ENCODE measurements at places on chromosomes 3 and 15.

- DNase-seq, result no peak
These were observed 55.9 kb upstream of the KLF13 start for GRCh38 chr15:31270767-31271166.

DNA sequence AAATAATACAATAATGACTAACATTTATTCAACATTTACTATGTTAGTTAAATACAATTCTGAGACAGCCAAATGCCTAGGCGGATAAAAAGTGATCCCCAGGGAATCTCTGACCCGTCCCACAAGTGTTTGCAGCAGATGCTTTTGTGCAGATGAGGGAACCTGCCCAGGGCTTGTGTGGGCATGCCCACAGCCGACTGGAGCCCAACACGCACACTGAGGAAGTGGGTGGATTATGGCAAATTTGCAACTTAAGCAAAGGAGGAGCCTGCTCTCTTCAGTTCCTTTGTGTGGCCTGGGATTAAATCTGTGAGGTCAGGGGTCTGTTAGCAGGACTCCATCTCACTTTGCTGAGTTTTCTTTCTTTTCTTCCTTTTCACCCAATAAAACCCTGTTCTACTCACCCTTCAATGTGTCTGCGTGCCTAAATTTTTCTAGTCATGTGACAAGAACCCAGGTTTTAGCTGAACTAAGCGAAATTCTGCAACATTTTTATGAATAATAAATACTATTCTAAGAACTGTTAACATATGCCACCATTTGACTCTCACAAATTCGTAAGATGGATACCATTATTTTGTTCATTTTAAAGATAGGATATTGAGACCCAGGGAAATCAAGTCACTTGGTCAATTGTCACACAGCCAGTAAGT, 13.9 kb upstream of the RTP1 start:
- DNase-seq, result no peak

DNA sequence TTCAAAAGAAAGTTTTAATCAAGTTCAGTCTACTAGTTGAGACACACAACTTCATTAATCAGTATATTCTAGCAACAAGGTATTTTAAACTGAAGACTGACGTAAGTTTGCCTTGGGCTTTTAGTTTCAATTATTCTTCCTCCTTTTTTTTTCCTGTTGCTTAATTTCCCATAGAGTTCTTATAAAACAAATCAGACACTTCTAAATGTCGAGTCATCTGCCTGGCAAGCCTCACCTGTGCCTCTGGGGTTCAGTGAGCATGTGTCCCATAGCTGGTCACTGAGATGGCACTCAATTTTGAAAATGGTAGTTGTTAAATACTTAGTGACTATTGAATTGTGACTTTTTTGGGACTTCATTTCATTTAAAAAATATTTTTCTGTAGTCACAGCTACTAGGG, 27.4 kb downstream of the NKIRAS1 start:
- DNase-seq, result no peak

DNA sequence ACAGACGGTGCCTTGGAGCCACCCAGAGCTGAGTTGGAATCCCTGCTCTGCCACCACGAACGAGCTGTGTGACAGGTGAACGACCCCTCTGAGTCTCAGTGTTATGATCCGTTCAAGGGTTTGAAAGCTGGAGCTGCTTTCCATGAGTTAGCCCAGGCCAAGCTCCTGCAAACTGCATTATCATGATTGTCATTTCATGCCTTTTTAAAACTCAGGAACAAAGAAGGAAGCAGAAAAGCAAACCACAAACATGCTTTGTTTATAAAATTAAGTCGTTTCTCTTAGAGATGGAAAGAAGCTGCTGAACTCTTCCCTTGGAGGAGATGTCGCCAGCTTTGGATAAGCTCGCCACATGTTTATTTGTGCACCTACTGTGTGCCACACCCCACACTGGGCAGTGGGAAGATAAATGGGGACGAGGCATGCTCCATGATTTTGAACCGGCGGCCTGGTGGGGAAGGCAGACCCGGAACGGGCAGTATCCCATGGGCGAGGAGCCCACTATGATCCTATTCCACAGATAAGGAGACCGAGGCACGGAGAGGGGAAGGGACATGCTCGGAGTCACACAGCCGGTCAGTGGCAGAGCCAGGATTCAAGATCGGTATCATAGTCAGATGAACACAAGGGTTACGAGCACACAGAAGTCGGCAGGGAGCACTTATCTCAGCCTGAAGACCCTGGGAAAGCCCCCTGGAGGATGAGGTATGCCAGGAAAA, 15.9 kb downstream of the HRH1 start:
- no peak for DNase-seq

GRCh38 chr3:140152851-140153639, 218.1 kb downstream of the CLSTN2 start:
- DNase-seq, result no peak

DNA sequence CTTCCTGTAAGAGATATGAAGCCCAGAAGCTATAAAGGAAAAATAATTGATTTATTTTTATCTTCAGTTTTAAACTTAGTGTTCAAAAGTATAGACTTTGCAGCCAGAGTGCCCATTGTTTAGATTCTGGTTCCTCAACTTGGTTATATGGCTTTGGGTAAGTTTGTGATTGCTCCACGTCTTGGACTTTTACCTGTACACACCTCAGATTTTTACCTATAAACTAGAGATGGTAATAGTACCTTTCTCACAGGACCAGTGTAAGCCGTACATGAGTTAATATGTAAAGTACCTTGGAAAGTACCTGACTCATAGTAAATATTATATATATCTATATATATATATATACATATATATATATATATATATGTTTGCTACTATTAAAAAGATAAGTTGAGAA, 283.8 kb downstream of the RAP2B start:
- no peak for DNase-seq

DNA sequence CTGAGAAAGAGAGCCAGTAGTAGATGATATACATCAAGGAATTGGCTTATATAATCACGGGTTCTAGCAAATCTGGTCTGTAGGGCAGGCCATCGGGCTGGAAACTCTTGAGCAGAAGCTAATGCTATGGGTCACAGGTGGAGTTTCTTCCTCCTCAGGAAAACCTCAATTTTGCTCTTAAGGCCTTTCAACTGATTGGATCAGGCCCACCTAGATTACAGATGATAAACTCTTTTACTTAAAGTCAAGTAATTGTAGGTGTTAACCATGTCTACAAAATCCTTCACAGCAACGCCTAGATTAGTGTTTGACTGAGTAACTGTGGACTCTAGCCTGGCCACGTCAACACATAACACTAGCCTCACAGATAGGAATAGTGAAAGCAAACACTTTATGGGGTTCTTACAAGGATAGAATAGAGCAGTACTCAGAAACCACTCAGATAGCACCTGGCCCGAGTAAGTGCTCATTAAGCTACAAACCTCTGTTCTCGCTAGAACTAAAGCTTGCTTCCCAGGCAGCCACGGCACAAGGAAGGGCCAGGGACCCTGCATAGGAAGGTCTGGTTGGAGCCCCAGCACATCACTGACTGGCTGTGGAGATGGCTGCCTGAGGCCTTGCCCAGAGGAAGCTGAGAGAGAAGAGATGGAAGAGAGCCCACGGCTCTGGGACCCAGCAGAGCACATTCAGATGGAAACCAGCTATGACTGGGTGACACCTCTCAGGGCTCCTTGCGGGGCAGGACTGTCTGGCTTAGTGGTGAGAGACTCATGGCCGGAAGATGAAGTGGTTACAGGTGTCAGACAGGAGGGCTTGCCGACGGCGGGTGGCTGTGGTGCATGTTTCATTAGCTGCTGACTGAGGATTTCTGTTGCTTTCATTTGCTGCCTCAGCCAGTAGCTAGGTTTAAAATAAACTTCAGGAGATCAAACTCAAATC, 202.5 kb upstream of the TLE3 start:
- DNase-seq, result no peak

GRCh38 chr15:42710662-42711061, 26.3 kb downstream of the CDAN1 start:
- no peak for DNase-seq

DNA sequence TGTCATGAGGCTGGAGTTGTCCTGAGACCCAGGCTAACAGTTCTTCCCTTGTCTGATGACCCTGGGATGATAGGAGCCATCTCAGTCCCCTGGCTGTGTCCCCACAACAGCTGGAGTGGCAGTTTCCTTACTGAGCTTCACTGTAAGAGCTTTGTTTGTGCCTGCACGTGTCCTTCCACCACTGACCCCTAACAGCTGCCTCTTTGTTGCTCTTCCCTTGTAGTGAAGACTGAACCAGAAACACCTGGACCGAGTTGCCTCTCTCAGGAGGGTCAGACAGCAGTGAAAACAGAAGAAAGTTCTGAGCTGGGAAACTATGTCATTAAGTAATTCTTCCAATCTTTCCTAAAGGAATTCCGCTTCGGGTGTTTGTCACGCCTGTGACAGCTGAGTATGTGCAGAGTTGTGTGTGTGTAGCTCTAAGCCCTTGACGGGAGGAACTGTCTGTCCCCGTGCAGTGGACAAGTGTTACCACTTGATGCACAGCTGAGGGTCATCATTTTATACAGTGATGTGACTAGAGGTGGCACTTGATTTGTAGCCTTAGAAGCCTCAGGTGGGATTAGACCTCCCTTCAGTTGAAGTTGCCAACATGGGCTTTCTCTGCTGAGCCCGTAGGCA, 25.0 kb downstream of the MAP6D1 start:
- peak; percentile 71 for DNase-seq

DNA sequence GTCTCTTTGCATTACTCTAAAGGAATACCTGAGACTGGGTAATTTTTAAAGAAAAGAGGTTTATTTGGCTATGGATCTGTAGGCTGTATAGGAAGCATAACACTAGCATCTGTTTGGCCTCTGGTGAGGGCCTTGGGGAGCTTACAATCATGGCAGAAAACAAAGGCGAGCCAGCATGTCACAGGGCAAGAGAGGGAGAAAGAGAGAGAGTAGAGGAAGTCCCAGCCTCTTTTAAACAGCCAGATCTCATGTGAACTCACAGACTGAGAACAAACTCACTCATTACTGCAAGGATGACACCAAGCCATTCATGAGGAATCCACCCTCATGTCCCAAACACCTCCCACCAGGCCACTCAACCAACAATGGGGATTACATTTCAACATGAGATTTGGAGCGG, 974.6 kb downstream of the FHIT start:
- no peak for DNase-seq

- DNase-seq, result no peak
These were observed 18.1 kb downstream of the H1-8 start for GRCh38 chr3:129560911-129561594.
